ENCODE measurements at places on chromosomes 1 and 21.

- DNase-seq = no peak
These were observed 28.3 kb downstream of the GPR157 start for GRCh38 chr1:9100471-9101043.

- no peak for DNase-seq
These were observed 381.1 kb upstream of the NCAM2 start for GRCh38 chr21:20617130-20617529.

GRCh38 chr1:201968202-201968925, 13.1 kb downstream of the TIMM17A start:
- no peak for DNase-seq

DNA sequence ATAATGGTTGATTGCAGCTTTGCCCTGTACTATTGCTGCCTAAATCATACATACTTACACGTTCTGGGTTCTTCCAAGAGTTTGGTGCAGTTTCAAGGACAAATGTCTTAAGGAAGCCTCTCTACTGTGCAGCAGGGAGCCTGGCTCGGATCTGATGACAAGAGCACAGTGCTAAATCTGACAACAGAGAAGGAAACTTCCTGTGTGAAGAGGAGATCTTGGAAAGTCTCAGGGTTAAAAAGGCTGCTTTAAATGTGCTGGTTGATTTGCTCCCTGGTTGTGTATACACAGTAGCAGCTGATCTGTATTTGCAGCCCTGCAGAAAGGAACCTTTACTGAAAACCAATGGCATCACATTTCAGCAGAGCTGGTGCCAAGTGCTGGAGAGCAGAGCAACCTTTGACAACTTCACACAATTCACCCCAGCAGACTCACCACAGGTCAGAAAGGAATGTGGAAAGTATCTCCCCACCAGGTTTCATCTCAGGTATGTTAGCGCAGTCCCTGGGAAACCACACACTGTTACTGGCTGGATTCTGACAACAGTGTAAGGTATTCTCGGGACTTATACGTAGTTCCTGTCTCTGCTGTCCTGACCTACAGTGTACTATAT, 355.0 kb upstream of the ESRRG start:
- DNase-seq = no peak

DNA sequence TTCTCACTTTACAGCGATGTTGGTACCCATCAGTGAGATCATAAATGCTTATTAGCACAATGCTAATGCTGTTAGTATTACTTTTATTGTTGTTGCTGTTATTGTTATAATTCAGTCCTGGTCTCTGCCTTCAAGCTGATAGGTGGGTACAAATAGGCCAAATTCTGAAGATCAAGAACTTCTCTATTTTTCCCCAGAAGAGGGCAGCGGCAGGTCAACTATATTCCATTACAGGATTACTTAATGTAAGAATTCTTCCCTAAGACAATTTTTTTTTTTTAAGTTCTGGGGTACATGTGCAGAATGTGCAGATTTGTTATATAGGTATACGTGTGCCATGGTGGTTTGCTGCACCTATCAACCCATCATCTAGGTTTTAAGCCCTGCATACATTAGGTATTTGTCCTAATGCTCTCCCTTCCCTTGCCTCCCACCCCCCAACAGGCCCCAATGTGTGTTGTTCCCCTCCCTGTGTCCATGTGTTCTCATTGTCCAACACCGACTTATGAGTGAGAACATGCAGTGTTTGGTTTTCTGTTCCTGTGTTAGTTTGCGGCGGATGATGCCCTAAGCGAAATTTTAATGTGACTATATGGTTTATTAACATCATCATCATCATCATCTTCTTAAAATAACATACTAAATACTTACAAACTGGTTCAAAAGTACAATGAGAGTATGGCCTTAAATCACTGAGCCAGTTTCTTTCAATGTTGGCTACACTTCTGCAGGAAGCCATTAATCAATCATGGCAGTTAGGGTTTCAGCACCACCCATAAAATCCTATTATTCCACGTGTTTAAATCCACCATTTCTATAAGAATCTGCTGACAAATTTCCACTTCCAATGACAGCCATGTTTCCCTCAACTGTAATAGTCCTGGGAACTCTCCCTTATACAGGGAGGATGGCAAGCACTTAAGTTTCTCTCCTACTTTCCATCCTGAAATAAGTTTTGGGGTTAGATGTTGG, 19.2 kb downstream of the SLC19A2 start:
- DNase-seq = peak; percentile 40

- DNase-seq = no peak
These were observed 43.8 kb upstream of the MACF1 start for GRCh38 chr1:39160703-39161102.

DNA sequence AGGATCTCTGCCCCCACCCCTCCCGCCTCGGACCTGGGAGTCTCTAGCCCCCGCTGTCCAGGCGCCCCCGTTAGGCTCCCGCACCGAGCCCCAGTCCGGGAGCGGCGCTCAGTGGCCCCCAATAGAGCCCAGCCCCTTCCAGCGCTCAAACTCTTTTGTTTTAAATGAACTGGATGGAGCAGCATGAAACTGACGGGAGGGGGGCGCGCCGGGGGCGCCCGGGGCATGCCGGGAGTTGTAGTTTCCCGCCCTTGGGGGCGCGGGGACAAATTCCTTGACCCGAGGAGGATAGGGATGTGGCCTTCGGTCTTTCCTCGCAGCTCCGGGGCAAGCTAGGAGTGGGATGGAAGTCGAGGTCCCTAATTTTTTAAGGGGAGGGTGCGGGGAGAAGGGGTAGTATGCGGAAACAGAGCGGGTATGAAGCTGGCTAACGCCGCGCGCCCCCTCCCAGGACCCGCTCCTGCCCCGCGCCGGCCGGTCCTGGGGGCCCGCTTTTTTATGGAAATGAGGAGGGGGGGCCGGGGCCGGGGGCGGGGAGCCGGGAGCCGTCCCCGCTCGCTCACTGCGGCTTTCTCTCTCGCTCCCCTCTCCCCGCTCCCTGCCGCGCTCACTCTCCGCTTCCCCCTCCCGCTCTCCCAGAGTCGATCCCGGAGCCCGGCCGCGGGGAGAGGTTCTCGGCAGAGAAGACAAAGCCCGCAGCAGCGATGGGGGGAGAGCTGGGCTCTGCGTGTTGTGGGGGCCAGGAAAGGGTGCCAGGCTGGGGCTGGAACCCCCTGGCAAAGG, at the start of gene MEX3A:
MEX3A (minus strand) TSS at position 157 of the 783 bp plus-strand sequence. CDS start 467 bp downstream, outside the sequence.
- peak; percentile 63 for DNase-seq

All from CD4-positive, alpha-beta T cell treated with Interleukin-21 for 1 hour (primary cell).